G401 (cell line): ENCODE measurements at places on chromosomes 3 and 15. TPM values are rescaled to one million over a fixed set of nuclear protein-coding genes. Genes with fewer than 3 reads are reported as not detected.
A peak's percentile ranks its signal among the peaks of the same experiment; 100 is the strongest.

DNA sequence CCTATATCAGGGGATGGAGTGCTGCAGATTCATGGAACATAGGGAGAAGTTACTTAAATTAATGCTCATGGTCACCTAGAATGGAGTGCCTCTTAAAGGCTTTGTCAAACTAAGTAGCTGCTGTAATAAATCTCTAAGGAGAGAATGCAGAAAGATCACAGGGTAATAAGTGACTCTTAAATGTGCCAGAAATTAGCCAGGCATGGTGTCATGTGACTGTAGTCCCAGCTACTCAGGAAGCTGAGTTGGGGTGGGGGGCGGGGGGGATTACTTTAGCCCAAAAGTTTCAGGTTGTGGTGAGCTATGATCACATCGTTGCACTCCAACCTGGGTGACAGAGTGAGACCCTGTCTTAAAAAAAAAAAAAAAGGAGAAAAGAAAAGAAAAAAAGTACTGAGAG lies 90.9 kb upstream of the ASB14 start:
- no peak for DNase-seq

- no peak for DNase-seq
These were observed 898.7 kb downstream of the NSUN3 start for GRCh38 chr3:94961423-94962100.

DNA sequence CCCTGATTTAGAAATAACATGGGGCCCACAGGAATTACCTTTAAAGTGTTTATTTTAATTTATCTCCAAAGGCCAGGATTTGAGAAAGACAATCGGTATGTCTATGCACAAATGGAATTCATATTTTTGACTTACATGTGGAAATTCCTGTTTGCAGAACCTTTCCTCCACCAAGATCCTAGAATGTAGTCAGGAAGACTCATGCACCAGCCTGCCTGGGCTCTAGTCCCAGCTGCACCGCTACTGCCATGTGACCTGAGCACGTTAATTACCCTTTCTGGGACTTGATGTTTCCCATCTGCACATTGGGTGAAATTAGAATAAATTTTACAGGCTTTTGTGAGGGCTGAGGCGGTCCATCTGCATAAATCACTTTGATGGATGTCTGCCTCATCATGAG lies 194.2 kb downstream of the ATP10A start:
- peak; percentile 14 for DNase-seq

- DNase-seq, result no peak
These were observed 64.4 kb upstream of the PRICKLE2 start for GRCh38 chr3:64289622-64290021.

DNA sequence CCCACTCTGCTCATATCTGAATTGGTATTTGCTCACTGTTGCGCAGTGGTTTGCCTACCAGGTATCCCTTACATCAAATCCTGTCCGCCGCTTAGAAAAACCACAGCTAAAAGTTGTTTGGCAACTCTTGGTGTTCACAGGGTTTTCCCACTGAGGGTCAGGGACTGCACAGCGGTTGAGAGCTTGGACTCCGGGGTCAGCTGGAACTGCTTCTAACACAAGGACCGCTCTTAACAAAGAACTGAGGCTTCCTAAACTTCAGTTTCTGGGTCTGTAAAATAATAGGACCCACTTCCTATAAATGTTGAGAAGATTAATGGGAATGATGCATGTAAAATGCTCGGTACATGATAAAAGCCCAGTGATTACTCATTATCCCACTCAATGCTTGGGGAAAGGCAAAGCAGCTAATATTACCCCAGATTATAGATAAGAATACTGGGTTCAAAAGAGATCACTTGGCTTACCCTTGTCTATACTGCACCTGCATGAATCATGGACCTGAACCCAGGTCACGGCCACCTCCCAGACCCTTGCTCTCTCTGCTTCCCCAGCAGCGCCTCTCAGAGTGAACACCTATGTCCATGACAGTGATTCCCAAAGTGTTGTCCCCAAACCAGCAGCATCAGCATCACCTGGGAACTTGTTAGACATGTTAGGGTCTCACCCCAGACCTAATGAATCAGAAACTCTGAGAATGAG lies 36.1 kb downstream of the LIPC start:
- no peak for DNase-seq

- DNase-seq, result peak; percentile 53
These were observed 540.6 kb downstream of the NLGN1 start for GRCh38 chr3:173938159-173938558.

DNA sequence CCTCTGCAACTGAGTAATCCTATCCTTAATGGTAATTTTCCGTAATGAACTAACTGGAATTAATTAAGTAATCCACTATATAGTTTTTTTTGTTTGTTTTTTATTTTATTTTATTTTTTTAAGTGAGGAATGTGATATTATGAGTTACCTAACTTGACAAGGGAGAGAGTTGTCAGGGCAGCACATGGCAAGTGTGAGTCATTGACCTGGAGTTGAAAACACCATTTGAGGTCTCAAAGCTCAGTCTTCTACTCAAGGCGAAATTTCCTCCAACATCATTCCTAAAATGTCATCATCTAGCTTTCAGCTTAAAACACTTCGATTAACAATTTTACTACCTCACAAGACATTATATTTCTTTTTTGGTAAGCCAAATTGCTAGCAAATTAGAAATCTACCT lies 87.8 kb downstream of the NECTIN3 start:
- DNase-seq, result no peak

DNA sequence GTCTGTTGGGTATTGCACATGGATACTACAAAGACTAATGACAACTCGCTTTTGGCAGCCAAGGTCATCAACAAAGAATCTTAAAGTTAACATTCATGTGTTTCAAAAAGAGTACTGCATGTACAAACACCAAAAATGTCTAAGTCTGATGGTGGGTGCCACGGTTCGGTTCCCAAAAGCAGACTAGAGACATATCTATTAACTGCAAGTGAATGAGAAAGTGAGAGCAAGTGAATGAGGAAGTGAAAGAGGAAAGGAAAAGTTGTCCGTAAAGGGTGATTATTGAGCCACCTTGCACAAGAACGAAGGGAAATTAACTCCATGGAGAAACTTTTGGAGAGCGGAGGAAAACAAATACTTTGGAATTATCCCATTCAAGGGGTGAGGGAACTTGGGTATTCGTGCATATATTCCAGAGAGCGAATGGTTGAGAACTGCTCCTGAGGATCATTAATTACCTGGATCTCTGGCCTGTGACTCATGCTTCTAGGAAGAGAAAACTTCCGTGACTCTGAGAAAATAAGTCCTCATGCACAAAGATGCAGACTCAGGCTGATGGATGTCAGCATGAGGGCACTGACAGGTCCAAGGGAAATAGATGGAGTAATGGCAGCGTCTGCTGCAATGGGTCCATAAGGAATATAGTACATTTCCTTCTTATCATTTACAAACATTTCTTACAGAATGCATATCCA lies 336.5 kb upstream of the TGFBR2 start:
- DNase-seq, result no peak

GRCh38 chr3:100073049-100073713 lies 41.1 kb downstream of the FILIP1L start:
- no peak for DNase-seq

- DNase-seq, result no peak
These were observed 75.9 kb downstream of the FLNB start for GRCh38 chr3:58084166-58084565.

DNA sequence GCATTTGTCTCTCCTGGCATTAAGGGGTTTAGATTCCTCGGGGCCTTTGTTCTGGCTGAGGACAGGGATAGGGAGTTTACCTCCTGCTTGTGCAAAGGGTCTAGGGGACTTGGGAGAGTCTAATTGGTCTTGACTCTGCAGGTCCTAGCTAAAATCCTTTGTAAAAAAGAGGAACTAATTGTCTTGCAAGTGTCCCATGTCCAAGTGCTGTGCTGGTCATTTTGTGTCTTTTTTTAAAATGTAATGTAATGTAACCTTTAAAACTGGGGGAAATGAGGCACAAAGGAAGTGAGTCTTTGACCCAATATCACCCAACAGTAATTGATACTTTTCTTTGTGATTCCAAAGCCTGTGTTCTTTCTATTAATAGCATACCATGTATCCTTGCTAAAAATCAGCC lies 14.9 kb upstream of the C3orf80 start:
- no peak for DNase-seq

DNA sequence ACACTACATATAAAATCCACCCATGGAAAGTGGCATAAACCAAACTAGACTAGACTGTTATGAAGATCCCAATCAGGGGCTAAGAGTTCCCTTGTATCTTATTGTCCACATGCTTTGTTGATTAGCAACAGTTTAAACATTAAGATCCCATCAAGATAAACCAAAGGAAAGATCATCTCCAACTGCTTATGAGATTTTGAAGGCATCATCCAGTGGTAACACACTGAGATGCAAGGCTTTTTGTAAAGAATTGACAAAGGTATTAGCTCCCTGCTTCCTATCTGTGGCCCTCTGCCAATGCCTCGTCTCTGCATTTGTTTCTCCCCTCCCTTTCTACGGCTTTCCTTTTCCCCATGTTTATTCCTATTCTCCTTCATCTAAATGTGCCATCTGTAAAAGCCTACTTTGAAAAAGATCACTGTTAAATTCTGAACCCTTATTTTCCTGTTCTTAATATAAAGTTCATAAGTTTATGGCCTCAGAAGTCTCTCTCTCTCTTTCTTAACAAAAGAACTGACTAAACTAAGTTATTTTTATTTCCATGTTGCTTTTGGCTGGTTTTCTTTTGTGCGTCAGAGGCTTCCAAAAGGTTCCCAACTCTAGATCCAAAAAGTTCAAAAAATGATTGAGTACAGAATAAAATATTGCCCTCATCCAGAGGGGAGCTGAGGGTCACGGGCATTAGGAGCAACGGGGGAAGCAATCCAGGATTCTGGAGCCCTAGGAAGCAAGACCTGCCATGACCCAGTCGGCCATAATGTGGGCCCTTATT lies 5.5 kb downstream of the PLD1 start:
- no peak for DNase-seq

DNA sequence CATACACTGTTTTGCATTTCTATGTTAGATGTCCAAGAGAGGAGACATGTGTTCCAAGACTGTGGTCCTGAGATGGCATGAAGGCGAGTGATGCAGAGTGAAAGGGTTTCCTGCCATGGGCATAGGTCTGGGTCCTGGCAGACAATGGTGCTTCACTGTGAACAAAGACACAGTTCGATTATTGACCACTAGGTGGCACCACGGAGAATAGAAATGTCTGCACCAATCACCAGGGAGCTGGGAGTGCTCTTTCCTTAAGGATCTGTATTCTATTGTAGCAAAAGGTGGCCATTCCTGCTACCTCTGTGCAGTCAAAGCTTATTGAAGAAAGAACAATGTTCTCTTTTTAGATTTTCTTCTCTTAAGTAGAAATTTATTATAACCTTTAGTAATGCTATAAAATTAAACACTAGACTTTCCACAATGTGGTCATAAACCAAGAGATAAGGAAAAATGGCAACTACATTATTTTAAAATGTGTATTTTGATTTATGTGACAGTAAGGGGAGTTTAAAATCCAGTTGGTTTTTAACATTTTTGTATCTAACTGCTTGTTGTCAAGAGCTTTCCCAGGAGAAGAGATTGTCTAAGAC lies 88.7 kb downstream of the GABRG3 start:
- DNase-seq, result peak; percentile 40

GRCh38 chr15:56792211-56792610 lies 58.9 kb upstream of the ZNF280D start:
- DNase-seq, result no peak

DNA sequence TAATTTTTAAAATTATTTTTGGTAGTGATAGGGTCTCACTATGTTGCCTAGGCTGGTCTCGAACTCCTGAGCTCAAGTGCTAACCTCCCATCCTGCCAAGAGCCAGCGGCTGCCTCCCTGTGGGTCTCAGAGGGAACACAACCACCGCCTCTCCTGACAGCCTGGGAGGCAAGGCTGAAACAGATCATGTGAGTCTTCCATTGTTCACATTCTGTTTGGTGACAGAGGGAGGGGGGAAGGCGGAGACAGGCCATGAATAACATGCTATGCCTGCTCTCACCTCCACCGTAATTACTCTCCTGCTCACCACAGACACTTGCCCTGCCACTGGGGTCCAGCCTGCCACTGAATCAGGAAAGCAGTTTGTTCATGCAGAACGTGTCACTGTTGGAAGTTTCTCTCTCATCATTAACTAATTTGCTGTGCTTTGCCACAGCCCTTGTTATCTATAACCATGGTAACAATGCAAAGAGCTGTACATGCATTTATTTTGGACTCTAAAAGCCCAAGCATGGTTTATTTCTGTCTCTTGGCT lies 78.4 kb upstream of the RASGRF1 start:
- DNase-seq, result no peak

- DNase-seq, result no peak
These were observed 320.8 kb upstream of the PDZRN3 start for GRCh38 chr3:73945541-73945940.

DNA sequence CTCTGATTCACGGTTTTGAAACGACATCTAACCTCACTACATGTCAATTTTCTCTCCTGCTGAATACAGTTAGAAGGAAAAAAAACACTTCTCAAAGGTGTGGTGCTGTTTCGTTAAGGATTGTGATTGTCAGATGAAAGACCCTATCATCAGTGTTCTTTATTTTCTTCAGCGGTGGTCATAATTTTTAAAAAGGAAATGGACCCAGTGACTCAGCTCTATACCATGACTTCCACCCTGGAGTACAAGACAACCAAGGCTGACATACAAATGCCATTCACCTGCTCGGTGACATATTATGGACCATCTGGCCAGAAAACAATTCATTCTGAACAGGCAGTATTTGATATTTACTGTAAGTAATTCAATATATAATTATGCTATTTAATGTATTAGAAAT lies 167.8 kb downstream of the ALCAM start:
- no peak for DNase-seq

DNA sequence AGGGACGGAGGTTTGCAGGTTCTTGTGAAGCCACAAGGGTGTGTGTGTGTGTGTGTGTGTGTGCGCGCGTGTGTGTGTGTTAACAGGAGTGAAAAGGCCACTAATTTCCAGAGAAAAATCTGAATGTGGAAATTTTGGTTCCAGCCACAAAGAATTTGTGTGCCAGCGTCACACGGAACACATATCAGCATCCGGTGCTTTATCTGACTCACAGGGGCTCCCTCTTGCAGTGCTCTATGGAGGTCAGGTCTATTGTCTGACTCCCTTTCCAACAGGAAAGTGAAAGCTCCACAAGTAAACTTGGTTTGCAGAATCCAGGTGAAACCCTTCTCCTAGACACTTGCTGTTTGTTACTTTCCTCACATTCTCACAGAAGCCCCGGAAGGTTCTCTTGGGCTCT lies 6.2 kb downstream of the CLDN11 start:
- no peak for DNase-seq

The TEX55 gene
- total RNA-seq, result not detected in 2 replicates

The ANKRD34C gene
- total RNA-seq, result not detected in 2 replicates

The SKOR1 gene
- 4.9 and 7.1 TPM in 2 replicates for total RNA-seq

The KBTBD13 gene
- 0.37 TPM in 1 of 2 replicates, not detected in the other for total RNA-seq

The OPA1 gene
- 63.4 and 116 TPM in 2 replicates for total RNA-seq

The COL6A6 gene
- total RNA-seq, result not detected in 2 replicates

The POLQ gene
- 2.3 and 11.6 TPM in 2 replicates for total RNA-seq

The FANCD2 gene
- 17.8 and 43.1 TPM in 2 replicates for total RNA-seq

The CCDC191 gene
- total RNA-seq, result 0.49 and 0.54 TPM in 2 replicates

The ITGA11 gene
- 11.6 TPM in 1 of 2 replicates, not detected in the other for total RNA-seq
